ENCODE measurements at places on chromosomes 12 and 14.

DNA sequence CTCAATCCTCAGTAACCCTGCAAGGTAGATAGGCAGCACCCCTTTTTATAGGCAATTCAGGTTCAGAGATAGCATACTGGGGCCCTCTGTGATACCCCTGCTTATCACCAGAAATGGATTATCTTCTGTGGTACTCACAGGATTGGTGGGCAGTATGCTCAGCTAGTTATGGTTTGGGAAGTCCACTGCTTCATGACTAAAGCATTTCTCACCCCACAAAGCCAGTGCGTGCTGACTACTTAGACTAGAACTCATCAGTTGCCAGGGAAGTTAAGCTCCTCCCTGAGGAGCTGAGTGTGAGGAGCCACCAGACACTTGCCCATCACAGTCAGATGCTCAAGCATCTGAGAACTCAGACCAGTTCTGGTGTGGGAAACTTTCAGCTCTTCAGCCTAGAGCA, 76.3 kb downstream of the SCAF11 start:
- no peak for DNase-seq

- no peak for DNase-seq
Measured at GRCh38 chr12:104673696-104674482, 217.1 kb downstream of the CHST11 start.

DNA sequence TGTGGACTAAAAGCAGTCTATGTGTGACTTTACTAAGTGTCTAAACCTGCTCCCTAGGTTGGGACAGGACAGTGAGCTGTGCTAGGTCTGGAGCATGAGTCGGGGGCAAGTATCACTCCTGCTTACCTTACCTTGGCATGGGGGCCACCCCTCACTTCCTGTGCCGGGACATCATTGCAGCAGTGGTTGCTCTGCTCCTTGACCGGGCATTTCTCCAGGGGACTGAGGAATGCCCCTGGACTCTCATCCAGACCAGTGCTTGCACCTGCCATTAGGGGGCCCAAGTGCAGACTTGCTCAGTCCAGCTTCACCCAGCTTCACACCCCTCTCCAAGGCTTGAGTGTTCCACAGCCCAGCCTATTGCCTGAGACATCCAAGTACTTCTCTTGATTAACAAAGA, 84.7 kb upstream of the NELL2 start:
- no peak for DNase-seq

GRCh38 chr14:59707778-59708561, 131.4 kb upstream of the CCDC175 start:
- no peak for DNase-seq
